MV-4-11 (cell line): ENCODE measurements at places on chromosomes 7 and 10.
A peak's percentile ranks its signal among the peaks of the same experiment; 100 is the strongest.

GRCh38 chr7:97013134-97013844 lies 7.9 kb downstream of the DLX6 start:
- DNase-seq: no peak

DNA sequence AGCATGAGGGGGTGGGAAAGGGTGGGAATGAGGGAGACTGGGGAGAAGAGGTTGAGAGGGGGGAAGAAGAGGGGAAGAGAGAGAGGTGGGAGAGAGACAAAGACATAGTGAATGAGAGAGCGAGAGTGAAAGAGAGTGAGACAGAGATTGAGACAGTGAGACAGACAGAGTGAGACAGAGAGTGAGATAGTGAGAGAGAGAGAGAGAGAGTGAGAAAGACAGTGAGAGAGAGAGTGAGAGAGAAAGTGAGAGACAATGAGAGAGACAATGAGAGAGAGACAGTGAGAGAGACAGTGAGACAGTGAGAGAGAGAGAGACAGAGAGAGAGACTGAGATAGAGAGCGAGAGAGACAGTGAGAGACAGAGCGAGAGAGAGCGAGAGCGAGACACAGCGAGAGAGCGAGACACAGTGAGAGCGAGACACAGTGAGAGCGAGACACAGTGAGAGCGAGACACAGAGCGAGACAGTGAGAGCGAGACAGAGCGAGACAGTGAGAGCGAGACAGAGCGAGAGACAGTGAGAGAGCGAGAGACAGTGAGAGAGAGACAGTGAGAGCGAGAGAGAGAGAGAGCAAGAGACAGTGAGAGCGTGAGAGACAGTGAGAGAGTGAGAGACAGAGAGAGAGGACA lies 10.1 kb downstream of the TMEM243 start:
- DNase-seq: no peak

GRCh38 chr7:36604806-36605205 lies 119.5 kb downstream of the AOAH start:
- no peak for DNase-seq

GRCh38 chr10:55750458-55750857 lies 610.6 kb downstream of the ZWINT start:
- no peak for DNase-seq

DNA sequence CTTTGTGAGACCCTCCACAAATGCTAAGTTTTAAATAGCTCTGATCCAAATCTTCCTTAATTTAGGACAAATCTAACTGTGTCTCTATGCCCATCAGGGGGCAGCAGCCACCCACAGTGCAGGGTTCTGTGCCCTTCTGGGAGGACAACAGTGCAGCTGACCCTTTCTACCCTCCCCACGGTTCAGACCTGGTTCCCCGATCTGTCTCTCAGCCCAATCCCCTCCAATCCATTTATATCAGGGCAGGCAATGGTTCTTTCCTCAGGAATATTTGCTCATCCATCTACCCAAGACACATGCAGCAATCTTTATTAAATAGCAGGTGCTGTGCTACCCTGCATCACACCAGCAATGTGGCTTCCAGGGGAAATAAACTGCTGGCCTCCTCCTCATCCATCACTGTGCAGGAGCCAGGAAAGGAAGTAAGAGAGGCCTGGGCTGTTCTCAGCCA lies 4.0 kb upstream of the RBM28 start:
- DNase-seq: peak; percentile 48

DNA sequence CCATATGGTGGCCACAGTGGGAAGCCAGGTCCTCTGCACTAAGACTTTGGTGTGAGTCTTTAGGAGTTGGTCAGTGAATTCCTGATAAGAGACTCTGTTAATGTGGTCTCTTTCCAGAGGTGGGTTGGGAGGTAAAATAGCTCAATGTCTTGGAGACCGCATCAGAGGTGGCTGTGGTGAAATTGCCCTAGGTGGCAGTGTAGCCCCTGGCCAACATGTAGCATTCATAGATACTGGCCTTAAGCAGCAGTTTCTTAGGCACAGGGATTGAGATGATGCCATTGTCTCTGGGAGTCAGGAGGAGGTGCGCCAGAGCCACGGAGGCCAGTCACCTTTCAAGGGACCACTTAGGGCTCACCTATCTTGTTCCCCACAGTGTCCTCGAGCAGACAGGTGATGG lies 202.8 kb downstream of the CREB5 start:
- no peak for DNase-seq

GRCh38 chr7:105962353-105962752 lies 711 bp upstream of the CDHR3 start:
- no peak for DNase-seq

DNA sequence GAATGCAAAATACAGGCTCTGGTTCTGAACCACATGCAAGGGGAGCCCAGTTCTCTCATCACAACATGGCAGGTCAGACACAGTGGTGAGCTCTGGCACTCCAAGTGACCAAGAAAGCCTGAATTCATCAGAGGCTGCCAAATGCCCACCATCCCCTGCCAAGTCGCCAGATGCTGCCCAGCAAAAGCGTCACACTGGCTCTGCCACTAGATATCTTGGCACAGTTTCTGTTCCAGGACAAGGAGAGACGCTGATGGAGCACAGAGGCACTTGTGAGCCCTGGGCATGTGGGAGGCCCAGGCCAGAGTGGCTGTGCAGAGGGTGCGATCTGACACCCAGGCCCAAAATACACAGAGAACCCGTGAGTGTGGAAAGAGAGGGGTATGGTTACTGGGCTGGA lies 57.8 kb downstream of the GAD2 start:
- no peak for DNase-seq

GRCh38 chr10:31197886-31198285 lies 121.1 kb upstream of the ZEB1 start:
- no peak for DNase-seq

GRCh38 chr10:124697837-124698544 lies 46.2 kb downstream of the FAM53B start:
- DNase-seq: no peak

DNA sequence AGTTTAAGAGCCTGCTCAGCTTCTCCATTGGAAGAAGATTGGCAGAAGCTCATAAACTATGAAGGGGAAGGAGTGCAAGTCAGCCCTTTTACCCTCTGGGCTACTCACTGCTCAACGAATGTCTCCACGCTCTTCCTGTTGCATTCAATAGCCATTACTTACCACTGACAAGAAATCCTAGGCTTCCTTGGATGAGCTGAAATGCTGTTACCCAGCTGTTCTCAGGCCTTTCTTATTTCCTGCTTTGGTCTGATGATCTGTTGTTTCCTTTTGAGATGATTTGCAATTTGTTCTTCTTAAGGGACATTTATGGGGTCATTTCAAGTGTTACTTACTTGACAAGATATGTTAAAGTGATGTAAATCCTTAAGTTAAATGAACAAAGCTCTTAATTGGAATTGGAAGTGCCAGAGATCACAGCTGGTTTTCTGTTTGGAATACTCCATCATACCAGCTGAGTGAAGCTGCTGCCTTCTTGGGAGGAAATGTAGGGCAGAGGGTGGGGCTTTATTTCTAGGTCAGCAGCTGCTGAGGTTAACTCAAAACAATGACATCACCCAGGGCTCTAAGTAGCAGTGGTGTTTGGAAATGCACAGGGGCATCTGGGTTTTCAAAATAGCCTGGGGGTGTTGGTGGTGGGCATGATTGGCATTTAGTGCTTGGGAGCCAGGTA lies 170.0 kb downstream of the PRKCQ start:
- peak; percentile 21 for DNase-seq

DNA sequence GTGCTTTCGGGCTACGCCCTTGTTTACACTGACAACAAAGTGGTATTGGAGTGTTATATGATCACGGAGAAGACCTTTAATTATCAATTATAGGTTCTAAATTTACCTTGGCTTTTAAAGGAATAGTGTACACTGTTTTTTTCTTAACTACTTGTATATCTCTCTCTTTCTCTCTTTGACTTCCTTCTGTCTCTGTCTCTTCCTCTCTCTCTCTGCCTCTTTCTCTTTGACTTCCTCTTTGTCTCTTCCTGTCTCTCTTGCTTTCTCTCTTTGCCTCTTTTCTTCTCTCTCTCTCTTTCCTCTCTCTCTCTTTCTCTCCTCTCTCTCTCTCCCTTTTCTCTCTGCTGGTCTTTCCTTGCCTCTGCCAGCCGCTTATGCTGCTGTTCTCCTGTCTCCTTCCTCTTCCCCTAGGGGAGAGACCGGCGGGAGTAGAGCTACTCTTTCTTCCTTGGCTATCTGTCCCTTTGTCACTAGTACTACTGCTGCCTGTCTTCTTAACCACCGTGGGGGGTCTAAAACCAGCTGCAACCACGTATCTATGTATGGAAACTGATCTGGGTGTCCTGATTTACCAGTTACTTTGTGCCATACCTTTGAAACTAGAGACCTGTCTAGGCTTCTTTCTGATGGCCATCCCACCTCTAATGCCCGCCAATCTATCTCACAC lies 36.9 kb upstream of the GSDME start:
- peak; percentile 55 for DNase-seq

DNA sequence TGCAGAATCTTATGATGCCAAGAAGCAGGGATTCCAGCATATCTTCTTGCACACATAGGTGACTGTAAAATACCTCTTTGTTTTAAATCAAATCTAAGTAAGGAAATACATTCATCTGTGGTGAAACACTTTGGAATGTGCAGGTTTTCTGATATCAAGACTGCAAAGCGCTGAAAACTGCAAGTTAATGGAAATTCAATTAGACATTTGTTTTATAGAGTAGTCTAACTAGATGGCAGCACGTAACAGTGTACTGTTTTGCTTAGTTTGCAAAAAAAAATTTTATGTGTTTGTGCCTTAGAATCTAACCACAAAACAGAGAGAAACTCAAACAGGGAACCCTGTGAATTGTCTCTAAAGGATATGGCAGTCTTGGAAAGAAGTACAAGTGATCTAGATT lies 259.2 kb downstream of the HDAC9 start:
- no peak for DNase-seq

- no peak for DNase-seq
Measured at GRCh38 chr10:93757801-93758507, at the start of gene LGI1. TSS of gene LGI1 (plus strand) at chr10:93757936. CDS start at chr10:93758145, 209 bp downstream.

DNA sequence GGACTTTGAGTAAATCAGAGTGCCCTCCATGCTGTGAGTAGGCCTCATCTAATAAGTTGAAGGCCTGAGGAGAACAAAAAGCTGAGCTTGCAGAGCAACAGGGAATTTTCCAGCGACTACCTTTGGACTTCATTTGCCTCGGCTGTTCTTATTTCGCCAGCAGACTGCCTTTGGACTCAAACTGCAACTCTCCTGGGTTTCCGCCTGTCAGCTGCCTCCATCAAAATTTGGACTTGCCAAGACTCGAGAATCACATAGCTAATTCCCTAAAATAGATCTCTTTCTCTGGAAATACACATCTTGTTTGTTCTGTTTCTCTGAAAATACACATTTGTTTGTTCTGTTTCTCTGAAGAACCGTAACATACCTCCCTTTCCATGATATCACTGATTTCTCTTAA lies 93.8 kb downstream of the ITGB8 start:
- DNase-seq: no peak

DNA sequence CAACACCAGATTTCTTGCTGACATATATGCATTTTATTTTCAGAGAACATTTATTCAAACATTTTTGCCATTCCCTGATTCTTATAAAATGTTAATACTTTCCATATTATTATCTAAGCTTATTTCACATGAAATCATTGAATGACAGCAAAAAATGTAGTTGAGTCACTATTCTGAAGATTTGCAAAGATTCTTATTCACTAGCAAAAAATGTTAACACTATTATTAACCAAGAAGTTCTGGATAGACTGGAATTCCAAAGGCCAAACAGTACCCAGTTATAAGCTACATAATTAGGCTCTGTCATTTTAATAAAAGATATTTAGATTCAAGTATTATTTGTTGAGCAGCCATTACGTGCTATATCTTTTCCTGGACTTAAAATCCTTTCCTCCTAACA lies 4.3 kb downstream of the GSTO2 start:
- no peak for DNase-seq

GRCh38 chr10:34145715-34146114 lies 669.4 kb downstream of the PARD3 start:
- DNase-seq: no peak

DNA sequence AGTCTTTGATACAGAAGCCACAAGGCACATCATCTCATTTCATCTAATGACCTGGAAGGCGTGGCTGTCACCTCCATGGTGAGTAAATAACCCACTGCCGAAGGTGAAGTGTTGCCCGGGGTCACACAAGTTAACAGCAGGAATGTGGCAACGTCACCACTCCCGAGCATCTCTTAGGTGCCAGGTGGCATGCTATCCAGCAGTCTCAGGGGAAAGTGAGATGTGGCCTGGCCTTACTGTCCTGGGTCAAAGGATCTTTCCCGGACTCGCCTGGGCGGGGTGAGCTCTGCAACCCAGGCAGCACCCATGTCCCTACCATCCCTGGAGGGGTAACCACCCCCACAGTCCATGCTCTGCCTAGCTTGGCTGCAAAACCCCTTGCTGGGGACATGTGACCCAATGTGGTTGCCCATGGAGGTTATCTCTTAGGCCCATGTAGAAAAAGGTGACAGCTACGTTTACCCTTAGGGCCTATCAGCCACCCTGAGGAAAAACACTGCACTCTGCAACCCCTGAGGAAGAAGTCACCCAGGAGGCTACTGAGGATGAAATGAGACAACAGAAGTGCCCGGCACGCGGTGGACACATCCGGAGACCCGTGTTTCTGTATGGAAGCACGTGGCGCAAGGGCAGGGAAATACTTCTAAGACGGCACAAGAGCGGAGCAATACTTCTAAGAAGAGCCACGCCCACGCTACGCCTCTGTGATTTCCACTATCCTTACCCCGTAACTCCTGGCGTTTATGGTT lies 52.0 kb downstream of the BAIAP2L1 start:
- DNase-seq: no peak

DNA sequence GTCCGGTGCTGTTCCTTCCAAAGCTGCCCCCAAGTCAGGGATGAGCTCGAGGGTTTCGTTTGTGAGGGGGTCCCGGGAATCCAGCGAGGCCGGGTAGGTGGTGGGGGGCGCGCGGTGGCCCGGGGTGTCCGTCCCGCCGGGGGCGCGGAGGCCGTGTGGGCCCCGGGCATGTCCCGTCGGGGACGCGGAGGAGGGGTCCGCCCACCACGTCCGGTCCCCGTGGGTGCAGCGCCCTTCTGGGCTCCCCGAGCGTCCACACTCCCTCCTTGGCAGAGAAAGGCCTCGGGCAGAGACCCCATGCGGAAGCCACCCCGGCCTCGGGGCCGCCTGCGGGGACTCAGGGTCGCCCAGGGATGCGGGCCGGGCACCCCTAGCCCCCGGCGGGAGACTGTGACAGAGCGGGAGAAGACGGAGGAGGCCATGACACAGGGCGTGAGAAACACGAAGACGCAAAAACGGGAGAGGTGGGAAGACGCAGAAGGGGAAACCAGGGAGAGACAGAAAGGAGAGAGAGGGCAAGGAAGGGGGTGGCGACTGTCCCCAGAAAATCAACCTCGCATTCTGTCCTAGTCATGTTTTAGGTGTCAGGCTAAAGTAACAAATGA lies 640 bp upstream of the ZNF425 start:
- DNase-seq: peak; percentile 44

GRCh38 chr7:130699686-130700085 lies 13.3 kb upstream of the TSGA13 start:
- DNase-seq: no peak
